B cell (primary cell): ENCODE measurements at places on chromosomes 2 and 18.
A peak's percentile ranks its signal among the peaks of the same experiment; 100 is the strongest.

GRCh38 chr2:225411452-225411851 is 11.9 kb downstream of the NYAP2 start:
- H3K27me3 ChIP-seq = no peaks in the 10 kb centered on the region
- H3K27ac ChIP-seq = no peak overlapping the region
- H3K36me3 ChIP-seq = no peaks in the 10 kb centered on the region
- H3K4me3 ChIP-seq = no peak overlapping the region
- DNase-seq = no peak

DNA sequence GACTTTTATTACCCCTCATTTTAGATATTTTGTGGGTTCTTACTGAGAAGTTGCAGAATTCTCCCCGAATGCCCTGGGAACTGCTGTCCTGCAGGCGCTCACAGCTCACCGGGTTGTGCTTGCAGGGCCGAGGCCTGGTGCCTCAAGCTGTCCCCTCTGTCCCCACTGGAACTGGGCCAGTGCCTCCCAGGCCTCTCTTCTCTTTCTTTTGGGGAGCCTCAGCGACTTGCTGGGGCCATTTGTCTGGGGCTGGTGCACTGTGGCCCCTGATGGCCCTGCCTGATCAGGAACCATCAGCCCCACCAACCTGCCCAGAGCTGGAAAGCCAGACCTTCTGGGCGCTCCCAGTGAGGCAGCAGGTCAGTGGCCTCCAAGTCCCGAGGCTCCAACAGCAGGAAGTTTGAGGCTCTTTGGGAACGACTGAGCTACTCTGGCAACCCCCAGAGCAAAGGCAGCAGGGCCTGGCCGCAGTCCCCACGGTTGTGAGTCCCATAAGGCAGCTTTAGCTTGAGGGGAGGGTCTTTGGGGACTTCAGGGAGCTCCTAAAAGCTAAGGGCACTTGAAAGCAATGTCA is 14.7 kb upstream of the NEU4 start:
- no peaks in the 10 kb centered on the region for H3K27me3 ChIP-seq
- H3K36me3 ChIP-seq = no peaks in the 10 kb centered on the region
- H3K4me1 ChIP-seq = no peaks in the 10 kb centered on the region
- no peak overlapping the region for H3K4me3 ChIP-seq
- no peak overlapping the region for H3K27ac ChIP-seq

DNA sequence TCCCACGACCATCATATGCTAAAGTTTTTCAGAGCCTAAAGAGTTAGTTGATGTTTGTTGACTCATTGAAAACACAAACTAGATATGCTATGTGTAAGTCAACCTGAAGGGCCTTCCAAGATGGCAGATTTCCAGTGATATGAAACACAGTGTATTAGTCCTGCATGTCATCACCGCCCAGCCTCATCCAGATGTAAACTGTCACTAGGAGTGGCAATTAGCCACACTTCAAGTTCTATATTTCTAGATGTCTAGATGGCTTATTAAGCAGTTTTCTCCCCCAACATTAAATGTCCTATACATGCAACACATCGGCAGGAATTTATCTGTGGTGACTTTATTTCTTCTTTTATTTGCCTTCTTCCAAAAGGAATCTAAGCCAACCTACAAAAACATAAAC is 444.1 kb upstream of the SMIM21 start:
- no peak for DNase-seq
- H3K36me3 ChIP-seq = no peaks in the 10 kb centered on the region
- H3K27me3 ChIP-seq = no peaks in the 10 kb centered on the region
- no peaks in the 10 kb centered on the region for H3K4me1 ChIP-seq
- H3K27ac ChIP-seq = no peak overlapping the region
- H3K4me3 ChIP-seq = no peak overlapping the region

DNA sequence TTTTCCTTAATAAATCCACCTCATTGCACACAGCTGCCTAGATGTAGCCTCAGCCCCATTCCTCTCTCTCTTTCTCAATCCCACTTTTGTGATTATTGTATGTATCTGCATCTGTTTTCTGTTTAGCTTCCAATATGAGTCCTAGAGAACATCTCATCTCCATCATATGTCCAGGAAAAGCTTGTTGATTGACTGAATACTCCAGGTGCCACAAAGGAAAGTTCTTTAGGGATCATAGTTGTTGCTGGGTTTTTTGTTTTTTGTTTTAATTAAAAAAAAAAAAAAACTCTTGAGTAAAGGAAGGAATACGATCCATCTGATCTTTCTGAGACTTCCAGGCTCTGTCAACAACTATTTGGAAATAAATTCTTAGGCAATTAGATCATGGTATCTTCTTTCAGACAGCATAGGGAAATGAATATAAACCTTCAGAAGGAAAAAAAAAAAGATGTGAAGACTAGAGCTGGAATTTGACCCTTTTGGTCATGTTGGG is 42.5 kb downstream of the KIAA2012 start:
- no peaks in the 10 kb centered on the region for H3K4me1 ChIP-seq
- no peak overlapping the region for H3K27ac ChIP-seq
- H3K36me3 ChIP-seq = no peaks in the 10 kb centered on the region
- DNase-seq = no peak
- H3K4me3 ChIP-seq = no peak overlapping the region
- H3K27me3 ChIP-seq = no peaks in the 10 kb centered on the region

- H3K27me3 ChIP-seq = no peaks in the 10 kb centered on the region
- H3K27ac ChIP-seq = no peak overlapping the region
- no peaks in the 10 kb centered on the region for H3K4me1 ChIP-seq
Measured at GRCh38 chr2:198756166-198756565, 701.6 kb downstream of the SATB2 start.

DNA sequence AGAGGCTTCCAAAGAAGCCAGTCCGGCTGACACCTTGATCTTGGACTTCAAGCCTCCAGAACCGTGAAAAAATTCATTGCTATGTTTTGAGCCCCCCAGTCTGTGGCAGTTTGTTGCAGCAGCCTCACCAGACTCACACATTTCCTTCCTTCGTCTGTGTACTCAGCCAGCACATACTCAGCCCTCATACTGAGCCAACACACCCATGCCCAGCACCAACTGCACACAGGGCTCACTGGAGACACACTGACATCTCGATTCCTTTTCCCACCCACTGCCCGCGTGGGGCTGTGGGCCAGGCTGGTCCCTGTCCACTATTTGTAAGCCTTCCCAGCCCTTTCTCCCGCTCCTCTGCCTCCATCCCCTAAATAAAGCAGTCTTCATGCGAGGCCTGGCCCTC is 24.1 kb upstream of the NMUR1 start:
- peak overlapping the region; percentile 50 for H3K27ac ChIP-seq
- no peaks in the 10 kb centered on the region for H3K36me3 ChIP-seq
- peak; percentile 45 for DNase-seq
- peak overlapping the region; percentile 25 for H3K4me3 ChIP-seq

DNA sequence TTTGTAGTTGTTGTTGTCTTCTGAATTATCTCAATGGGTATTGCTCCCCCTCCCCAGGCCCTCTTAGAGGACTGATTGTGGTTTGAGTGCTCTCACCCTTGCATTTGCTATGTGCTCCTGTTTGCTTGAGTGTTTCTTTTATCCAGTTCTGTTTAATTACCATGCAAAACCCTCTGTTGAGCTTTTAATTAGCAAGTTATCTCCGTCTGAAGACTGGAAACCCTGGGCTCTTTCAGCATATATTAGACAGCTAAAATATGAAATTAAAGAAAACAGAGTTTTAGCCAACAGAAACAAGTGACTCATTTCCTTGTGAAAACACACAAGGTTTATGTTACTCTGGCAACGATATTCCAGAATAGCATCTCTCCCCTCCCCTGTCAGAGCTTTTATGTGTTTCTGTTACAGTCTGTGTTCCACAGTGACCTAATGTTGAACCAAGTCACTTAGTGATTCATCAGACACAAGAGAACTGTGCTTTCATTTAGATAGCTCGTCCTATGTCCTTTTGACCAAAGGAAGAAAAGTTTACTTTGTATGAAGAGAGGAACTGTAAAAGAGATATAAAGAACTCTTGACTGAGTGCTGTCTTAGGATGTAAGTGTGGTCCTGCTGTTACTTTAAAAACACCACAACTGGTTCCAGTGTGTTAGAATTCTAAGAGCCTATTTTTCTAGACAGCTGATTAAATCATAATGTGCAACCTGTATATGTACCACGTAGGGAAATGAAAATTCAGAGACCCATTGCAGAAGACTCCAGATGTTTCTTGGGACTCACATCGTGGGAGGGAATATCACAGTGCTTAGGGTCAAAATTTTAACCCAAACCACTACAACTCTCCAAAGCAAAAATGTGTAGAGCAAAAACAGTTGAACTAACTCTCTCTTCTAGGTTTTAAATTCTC is 172.8 kb upstream of the RBMS1 start:
- H3K4me1 ChIP-seq = no peaks in the 10 kb centered on the region
- no peaks in the 10 kb centered on the region for H3K27me3 ChIP-seq
- H3K27ac ChIP-seq = no peak overlapping the region

- no peaks in the 10 kb centered on the region for H3K27me3 ChIP-seq
- peak overlapping the region; percentile 86 for H3K4me3 ChIP-seq
- no peaks in the 10 kb centered on the region for H3K36me3 ChIP-seq
- peak overlapping the region; percentile 93 for H3K27ac ChIP-seq
- peaks cover 43% of the 10 kb centered on the region for H3K4me1 ChIP-seq
Measured at GRCh38 chr2:97994476-97994875, 1.3 kb downstream of the TMEM131 start.

- no peak for DNase-seq
- H3K4me3 ChIP-seq = no peak overlapping the region
- no peak overlapping the region for H3K27ac ChIP-seq
- peaks cover 27% of the 10 kb centered on the region for H3K4me1 ChIP-seq
Measured at GRCh38 chr2:233402346-233402745, 48.1 kb downstream of the DGKD start.

GRCh38 chr2:147867050-147867449 is 22.2 kb downstream of the ACVR2A start:
- no peaks in the 10 kb centered on the region for H3K36me3 ChIP-seq
- H3K27me3 ChIP-seq = no peaks in the 10 kb centered on the region
- H3K4me3 ChIP-seq = no peak overlapping the region
- DNase-seq = no peak
- no peaks in the 10 kb centered on the region for H3K4me1 ChIP-seq

GRCh38 chr2:15222856-15223255 is 338.3 kb downstream of the NBAS start:
- H3K36me3 ChIP-seq = peaks cover 8% of the 10 kb centered on the region
- H3K27me3 ChIP-seq = no peaks in the 10 kb centered on the region
- no peak overlapping the region for H3K27ac ChIP-seq
- H3K4me3 ChIP-seq = no peak overlapping the region
- H3K4me1 ChIP-seq = no peaks in the 10 kb centered on the region

DNA sequence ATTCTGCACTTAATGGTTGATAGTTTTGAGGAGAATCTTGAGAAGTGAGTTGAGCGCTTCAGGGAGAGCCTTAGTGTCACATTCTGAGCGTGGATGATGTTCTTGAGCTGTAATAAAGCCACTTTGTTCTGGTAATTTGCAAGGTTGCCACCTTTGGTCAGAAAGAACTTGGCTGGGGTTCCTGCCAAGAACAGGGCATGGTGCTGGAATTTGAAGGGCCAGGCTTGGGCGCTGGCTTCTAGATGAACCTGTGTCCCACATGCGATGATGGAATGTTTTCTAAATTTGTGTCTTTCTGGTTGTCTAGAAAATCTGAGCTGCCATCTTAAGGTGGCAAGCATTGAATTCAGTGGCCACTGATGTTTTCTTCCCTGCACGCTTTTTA is 124.1 kb upstream of the EML6 start:
- no peak for DNase-seq
- H3K27ac ChIP-seq = no peak overlapping the region
- H3K36me3 ChIP-seq = no peaks in the 10 kb centered on the region
- H3K4me3 ChIP-seq = no peak overlapping the region

DNA sequence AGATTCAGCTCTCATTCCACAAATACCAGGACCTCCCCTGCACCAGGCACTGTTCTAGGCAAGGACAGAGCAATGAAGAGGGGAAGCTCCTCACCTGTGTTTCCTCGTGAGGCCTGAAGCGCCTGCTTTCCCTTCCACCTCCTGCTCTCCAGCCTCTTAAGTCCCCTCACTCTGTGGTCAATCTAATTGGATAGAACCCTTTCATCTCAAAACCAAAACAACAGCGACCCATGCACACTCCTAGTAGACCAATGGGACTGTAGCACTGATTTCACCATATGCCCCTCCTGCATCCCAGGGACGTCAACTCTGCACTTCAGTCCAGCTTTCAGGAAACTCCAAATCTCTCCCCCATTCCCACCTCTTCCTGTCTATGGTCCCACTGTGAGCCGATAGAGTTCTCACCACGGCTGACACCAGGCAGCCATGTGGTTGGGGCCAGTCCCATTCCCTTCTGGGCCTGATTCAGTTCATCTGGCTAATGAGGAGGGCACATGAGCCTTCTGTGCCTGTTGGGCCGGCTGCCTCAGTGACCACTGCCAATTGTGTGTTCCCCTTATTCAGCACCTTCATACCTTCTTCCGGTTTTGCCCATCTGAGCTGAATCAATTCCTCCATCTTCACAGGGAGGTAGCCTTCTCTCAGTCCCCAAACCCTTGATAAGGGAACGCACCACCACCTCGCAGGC is 33.3 kb upstream of the MAT2A start:
- no peaks in the 10 kb centered on the region for H3K4me1 ChIP-seq
- H3K4me3 ChIP-seq = no peak overlapping the region
- DNase-seq = no peak
- H3K36me3 ChIP-seq = no peaks in the 10 kb centered on the region
- H3K27ac ChIP-seq = no peak overlapping the region

GRCh38 chr2:156483741-156484173 is 47.6 kb downstream of the GPD2 start:
- DNase-seq = no peak
- no peaks in the 10 kb centered on the region for H3K36me3 ChIP-seq
- no peaks in the 10 kb centered on the region for H3K27me3 ChIP-seq
- H3K4me1 ChIP-seq = no peaks in the 10 kb centered on the region
- no peak overlapping the region for H3K4me3 ChIP-seq

- DNase-seq = no peak
- no peaks in the 10 kb centered on the region for H3K27me3 ChIP-seq
- H3K36me3 ChIP-seq = no peaks in the 10 kb centered on the region
- H3K4me3 ChIP-seq = no peak overlapping the region
- H3K27ac ChIP-seq = peak overlapping the region; percentile 48
Measured at GRCh38 chr2:112187046-112187715, 49.0 kb downstream of the FBLN7 start.

- no peak overlapping the region for H3K4me3 ChIP-seq
- peaks cover 2% of the 10 kb centered on the region for H3K36me3 ChIP-seq
- H3K27ac ChIP-seq = no peak overlapping the region
- peaks cover 18% of the 10 kb centered on the region for H3K4me1 ChIP-seq
- no peak for DNase-seq
- no peaks in the 10 kb centered on the region for H3K27me3 ChIP-seq
Measured at GRCh38 chr2:180001726-180002125, 5.4 kb downstream of the CWC22 start.

GRCh38 chr2:134271758-134272157 is 17.9 kb downstream of the MGAT5 start:
- H3K27ac ChIP-seq = peak overlapping the region; percentile 46
- H3K36me3 ChIP-seq = peaks cover 11% of the 10 kb centered on the region
- peaks cover 97% of the 10 kb centered on the region for H3K4me1 ChIP-seq
- no peak overlapping the region for H3K4me3 ChIP-seq
- DNase-seq = no peak
- H3K27me3 ChIP-seq = no peaks in the 10 kb centered on the region

DNA sequence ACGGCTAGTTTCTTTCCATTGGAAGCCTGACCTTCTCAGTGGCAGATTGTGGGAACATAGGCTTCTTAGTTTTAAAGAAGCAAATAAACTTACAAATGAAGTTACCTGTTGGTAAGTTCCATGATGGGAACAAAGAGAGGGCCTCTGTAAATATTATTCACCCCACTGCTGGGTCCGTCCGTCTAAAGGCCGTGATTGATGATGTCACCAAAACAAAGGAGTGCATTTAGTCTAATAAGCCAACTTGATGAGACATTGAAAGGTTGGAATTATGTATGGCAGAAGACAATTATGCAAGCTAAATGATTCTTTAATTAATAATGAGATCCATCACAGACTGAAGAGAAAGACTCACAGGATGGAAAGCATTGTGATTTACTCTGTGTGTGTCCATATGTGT is 1091.9 kb upstream of the FANCL start:
- no peak for DNase-seq
- no peaks in the 10 kb centered on the region for H3K36me3 ChIP-seq
- H3K27ac ChIP-seq = no peak overlapping the region
- H3K4me1 ChIP-seq = no peaks in the 10 kb centered on the region
- H3K4me3 ChIP-seq = no peak overlapping the region
- no peaks in the 10 kb centered on the region for H3K27me3 ChIP-seq
